ENCODE measurements at places on chromosomes 6 and 20. TPM values are rescaled to one million over a fixed set of nuclear protein-coding genes. Genes with fewer than 3 reads are reported as not detected.

TINAG gene
- total RNA-seq: not detected

OR12D3 gene
- not detected for total RNA-seq

DNA sequence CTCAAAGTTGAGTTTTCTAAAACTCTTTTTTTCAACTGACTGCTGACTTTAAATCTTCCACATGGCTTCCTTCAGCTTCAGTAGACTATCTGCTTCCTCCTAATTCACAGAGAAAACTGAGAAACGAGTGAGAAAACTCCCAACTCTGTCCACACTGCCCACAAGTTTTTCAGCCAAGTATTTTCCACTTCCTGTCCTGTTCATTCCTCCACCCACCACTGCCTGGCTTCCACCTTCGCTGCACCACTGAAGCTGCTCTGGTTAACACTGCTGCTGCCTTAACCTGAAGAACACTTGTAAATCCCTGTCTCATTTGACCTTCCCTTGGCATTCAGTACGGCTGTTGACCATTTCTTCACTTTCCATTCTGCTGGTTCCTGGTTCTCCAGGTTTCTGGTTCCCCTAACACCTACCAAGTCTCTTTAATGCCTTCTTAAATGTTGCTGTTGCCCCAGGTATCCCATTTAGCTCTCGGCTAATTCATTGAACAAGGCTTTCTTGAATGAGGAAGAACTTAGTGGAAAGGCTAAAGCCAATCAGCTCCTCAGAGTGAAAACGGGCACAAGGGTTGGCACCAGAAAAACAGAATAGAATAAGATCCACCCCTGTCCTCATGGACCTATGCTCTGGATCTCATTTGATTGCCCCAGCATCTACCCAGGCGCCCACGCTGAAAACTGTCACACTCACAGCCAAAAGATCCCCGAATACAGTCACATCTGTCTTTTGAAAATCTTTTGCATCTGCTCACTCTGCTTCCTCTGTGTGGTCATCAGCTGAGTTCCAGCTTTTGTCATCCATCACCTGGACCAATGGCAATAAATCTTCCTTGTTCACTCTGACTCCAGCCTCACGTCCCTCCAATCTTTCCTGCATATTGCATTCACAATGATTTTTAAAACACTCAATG lies 104.4 kb upstream of the TAB2 start:
- H3K27ac ChIP-seq: no peak overlapping the region
- DNase-seq: no peak
- no peaks in the 10 kb centered on the region for H3K27me3 ChIP-seq
- no peaks in the 10 kb centered on the region for H3K4me1 ChIP-seq
- no peaks in the 10 kb centered on the region for H3K36me3 ChIP-seq

- no peaks in the 10 kb centered on the region for H3K27me3 ChIP-seq
- peaks cover under 1% of the 10 kb centered on the region for H3K36me3 ChIP-seq
These were observed 1.9 kb upstream of the AP5S1 start for GRCh38 chr20:3818155-3819151.

GRCh38 chr6:106527979-106528378 lies 101.3 kb downstream of the RTN4IP1 start:
- DNase-seq: no peak
- no peaks in the 10 kb centered on the region for H3K36me3 ChIP-seq
- no peaks in the 10 kb centered on the region for H3K4me1 ChIP-seq
- no peaks in the 10 kb centered on the region for H3K27me3 ChIP-seq
- H3K27ac ChIP-seq: no peak overlapping the region
